Activated CD4-positive, alpha-beta memory T cell treated with anti-CD3 and anti-CD28 coated beads for 36 hours (primary cell): ENCODE measurements at places on chromosomes 16 and 17. TPM values are rescaled to one million over a fixed set of nuclear protein-coding genes. Genes with fewer than 3 reads are reported as not detected.

Gene CCDC200
- not detected for total RNA-seq

Gene IRF8
- total RNA-seq = 41.7 TPM

DNA sequence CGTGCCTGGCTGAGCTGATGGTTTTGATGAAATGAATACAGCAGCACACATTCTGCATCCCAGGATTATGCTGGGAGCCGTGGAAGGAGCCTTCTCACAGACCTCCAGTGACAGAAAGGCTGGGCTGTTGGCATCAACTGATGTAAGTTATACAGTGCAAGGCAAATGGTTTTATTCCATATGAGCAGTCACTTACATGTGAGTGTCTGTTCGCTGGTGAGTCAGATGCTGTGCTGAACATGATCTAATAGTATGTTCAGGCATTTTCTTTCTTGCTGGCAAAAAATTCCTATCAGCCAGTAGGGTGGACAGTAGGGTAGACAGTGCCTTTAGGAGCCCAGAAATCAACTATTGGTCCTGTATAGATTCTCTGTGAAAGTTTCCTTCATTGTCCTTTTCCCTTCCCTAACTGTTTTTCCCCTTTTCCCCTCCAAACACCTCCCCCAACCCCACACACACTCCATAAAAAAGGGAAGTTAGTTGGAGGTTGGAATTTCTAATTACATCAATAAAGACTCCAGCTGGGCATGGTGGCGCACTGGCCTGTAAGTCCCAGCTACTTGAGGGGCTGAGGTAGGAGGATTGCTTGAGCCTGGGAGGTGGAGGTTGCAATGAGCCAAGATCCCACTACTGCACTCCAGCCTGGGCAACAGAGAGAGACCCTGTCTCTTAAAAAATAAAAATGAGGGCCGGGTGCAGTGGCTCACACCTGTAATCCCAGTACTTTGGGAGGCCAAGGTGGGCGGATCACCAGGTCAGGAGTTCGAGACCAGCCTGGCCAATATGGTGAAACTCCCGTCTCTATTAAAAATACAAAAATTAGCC lies 36.2 kb downstream of the LDHD start:
- no peak for DNase-seq

DNA sequence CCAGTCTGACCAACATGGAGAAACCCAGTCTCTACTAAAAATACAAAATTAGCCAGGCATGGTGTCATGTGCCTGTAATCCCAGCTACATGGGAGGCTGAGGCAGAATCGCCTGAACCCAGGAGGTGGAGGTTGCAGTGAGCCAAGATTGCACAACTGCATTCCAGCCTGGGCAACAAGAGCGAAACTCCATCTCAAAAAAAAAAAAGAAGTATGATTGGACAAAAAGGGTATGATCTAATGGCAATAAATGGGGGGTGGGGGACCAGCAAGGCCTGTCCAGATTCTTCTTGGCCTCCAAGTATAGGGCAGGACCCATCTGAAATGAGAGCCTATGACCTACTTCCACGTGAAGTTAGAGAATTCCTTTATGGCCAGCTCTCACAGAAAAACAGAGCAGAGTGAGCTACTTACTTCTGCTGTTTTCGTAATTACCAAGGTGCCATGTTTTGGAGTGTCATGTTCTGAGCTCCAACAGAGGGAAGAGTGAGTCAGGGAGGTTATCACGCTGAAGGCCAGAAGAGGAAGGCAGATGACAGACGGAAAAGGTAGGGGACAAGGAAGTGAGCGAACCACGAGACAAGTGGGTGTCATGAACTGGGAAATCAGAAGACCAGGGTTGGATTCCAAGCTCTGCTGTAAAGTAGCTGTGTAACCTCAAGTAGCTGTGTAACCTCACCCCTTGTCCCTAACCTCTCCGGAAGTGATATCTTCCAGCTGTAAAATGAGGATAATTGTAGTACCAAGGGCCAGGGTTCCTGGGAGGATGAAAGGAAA lies 3.6 kb upstream of the ZMYND15 start:
- no peak for DNase-seq

GRCh38 chr16:73228649-73229048 lies 180.7 kb upstream of the ZFHX3 start:
- DNase-seq = no peak

GRCh38 chr17:49985310-49985990 lies 9.6 kb downstream of the DLX3 start:
- DNase-seq = no peak

DNA sequence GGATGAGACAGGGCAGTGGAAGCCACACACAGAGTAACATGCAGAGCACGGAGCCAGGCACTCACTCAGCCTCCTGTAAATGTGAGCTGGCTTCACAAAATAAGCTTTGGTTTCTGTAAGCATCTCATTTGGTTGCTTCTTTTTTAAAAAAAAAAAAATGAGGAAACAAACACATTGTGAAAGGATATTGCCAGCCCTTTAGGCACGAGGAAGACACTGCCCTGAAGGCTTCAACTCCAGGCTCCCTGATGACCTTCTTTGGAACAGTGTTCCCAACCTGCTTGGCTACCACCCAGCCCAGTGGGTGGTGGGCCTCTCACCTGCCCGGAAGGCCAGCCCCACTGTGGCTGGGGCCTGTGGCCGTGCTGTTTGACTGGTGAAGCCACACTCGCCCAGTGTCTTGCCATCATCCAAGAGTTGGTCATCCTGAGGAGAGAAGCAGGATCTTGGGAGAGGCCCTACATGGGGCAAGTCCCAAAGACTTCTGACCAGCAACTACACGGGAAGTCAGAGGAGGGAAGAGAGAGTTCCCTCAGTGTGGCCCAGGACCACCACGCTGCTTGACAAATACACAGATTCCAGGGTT lies 1.9 kb downstream of the ELOB start:
- DNase-seq = no peak

DNA sequence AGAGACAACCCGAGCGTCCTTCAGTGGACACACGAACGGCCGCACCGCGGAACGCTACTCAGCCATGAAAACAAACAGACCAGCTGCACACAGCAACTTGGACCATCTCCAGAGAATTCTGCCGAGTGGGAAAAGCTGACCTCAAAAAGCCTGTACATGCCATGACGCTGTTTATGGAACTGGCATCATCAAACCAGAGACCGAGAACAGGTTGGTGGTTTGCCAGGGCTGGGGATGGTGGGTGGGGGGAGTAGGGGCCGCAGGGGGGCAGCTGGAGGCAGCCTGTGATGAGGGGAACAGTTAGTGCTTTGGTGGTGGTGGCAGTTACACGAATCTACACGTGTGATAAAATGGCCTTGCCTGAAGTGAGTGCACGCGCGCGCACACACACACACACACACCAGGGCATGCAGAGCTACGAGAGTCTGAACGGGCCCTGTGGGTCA lies 169.8 kb downstream of the LAT start:
- DNase-seq = no peak

Gene OR1F1
- not detected for total RNA-seq

Gene HCRT
- not detected for total RNA-seq

Gene ICAM2
- 66.7 TPM for total RNA-seq

GRCh38 chr17:73802314-73802713 lies 158.1 kb upstream of the SDK2 start:
- DNase-seq = no peak

DNA sequence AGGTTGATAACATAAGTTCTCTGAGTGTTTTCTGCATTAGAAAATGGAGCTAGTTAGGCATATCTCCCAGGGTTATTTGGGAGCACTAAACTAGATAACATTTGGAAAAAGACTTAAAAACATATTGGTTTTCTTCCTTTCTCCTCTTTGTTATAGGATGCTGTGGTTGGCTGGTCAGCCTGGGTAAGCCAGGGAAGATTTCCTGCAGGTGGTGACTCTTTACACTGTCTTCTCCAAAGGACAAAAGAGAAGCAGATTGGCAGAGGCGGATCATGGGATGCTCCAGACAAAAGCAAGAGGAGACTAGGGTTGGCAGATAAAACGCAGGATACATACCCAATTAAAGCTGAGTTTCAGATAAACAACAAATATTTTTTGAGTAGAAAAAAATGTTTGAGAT lies 6.2 kb upstream of the CRYBA1 start:
- DNase-seq = no peak

Gene DNAH9
- not detected for total RNA-seq

Gene CPNE2
- total RNA-seq = 7.3 TPM

- peak; percentile 84 for DNase-seq
Measured at GRCh38 chr16:30941600-30942425, 7.1 kb upstream of the ORAI3 start.

- DNase-seq = no peak
Measured at GRCh38 chr17:35449371-35449931, 885 bp upstream of the SLFN13 start.
